Effector memory CD8-positive, alpha-beta T cell (primary cell): ENCODE measurements at places on chromosomes 7 and 10.

DNA sequence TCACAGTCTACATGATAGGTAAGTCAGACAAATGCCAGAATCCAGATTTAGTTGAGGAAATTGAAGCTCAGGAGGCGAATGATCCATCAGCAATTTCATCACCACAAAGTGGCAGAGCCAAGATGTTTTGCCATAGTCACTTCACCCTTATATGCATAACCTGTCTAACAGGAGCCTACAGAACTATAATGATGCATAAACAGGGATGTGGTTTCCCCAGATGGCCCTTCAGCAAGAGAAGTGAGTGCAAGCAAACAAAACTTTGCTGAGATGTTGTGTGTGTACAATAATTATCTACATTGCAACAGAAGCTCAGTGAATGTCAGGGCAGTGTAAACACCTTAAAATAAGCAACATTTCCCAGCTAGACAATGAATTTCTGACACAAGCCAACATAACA is 28.6 kb downstream of the PON3 start:
- no peak for DNase-seq

DNA sequence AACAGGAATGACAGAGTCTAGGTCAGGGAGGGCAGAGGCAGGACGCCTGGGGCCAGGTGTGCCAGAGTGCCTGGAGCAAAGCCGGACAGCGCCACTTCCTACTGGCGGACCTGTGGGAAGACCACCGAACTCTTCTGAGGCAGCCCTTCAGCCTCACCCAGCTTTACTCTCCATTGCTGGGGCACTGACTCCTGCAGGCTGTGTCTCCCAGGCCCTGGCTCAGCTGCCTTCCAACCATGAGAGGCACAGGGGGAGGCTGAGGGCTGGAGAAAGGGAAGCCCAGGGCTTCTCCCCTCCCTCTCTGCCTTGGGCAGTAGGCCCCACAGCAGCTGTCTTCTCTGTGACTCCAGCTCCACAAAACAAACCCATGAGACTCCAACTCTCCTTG is 139.6 kb upstream of the UNC5B start:
- DNase-seq: no peak

- no peak for DNase-seq
Measured at GRCh38 chr10:86668297-86669165, at the start of gene LDB3. TSS of gene LDB3 (plus strand) at chr10:86668511. CDS start at chr10:86668692, 181 bp downstream.

DNA sequence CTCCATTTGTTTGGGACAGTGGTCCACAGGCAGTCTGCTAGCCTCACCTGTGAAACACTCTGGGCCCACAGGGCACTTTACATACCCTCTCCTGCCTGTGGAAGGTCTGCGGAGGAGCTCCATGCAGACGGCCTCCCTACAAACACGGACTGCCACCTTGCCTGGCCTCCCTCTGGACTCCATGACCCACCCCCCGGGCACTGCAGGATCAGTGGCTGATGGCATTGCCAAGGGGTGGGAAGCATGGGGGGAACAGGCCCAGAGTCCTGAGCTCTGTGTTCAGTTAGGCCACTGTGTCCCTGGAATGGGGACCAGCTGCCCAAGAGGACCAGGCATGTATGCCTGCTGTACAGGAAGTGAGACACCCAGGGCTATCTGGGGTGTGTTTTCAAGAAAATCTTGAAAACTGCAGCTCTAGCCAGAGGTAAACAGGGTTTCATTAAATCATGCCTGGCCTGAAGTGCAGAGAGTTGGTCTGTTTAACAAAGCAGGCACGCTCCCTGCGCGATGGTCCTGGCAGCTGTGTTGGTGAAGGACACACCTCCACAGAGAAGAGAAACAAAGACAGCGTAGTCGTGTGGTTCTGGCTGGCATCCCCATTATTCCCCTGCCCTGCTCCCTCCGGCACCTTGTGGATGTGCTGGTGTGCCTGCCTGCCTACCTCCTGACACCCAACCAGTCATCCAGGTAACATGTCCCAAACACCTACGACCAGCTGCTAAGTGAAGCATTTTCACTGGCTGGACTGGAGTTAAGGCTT is 470.8 kb upstream of the ZMIZ1 start:
- no peak for DNase-seq

DNA sequence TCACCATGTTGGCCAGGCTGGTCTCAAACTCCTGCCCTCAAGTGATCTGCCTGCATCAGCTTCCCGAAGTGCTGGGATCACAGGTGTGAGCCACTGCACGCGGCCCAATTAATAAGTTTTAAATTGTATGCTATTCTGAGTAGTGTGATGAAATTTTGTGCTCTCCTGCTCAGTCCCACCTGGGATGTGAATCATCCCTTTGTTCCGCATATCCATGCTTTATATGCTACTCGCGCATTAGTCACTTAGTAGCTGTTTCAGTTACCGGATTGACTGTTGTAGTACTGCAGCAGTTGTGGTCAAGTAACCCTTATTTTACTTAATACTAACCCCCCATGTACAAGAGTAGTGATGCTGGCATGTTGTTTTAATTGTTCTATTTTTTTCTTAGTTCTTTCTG is 47.3 kb upstream of the OIT3 start:
- DNase-seq: no peak

- no peak for DNase-seq
Measured at GRCh38 chr10:119242186-119242585, 34.8 kb downstream of the GRK5 start.

GRCh38 chr7:97006816-97007582 is 1.6 kb downstream of the DLX6 start:
- no peak for DNase-seq

DNA sequence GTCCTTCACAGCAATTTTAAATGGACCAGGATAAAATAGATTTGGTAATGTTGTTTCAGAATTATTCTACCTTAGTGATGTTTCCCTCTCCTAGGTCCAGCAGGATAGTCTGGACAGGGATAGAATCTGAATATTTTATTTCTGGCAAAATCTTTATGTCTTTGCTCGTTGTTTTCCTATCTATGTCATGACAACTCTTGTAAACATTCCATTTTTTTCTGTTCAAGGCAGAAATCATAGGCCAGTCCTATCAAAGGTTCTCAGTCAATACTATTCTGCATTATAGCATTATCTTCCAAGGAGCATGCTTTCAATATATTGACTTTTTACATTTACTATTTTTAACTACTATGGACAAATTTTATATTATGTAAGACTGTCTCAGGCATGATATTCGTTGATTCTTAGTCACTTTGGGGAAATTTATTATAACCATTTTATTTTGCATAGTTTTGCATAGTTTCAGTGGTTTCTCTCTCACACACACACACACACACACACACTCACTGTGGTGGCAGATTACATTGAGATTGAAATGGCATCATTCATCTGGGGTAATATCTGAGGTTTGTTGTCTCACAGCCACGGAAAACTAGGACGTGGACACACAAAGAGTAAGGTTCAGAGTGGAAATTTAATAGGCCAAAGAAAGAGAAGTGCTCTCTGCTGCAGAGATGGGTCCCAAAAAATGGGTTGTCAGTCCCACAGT is 17.2 kb downstream of the TAS2R60 start:
- no peak for DNase-seq

DNA sequence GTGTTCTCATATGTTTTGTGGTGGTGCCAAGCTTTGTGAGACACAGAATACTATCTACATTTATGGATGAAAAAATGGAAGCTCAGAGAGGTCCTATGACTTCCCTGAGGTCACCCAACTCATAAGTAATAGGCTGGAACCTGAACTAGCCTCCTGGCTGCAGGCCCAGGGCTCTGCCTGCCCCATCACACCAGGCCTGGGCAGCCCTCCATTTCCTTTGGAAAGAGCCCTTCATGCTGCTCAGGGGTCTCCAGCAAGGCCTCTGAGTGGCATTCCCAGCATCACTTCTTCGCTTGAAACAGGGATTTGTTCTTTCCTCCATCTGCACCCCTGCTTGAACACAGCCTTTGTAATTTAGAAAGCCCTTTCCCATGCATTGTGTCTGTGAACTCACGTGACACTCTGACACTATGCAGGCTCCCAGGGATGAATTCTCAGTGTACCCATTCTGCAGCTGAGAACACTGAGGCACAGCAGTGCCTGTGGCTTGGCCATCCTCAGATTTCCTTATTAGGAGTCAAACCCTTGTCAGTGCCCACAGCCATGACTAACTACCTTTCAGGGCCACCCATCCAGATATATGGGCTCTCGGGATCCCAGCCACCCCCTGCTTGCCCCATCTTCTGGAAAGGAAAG is 127.8 kb upstream of the PPIF start:
- no peak for DNase-seq

- no peak for DNase-seq
Measured at GRCh38 chr7:15743926-15744480, 57.5 kb upstream of the MEOX2 start.

GRCh38 chr7:99102809-99103690 is 40.9 kb downstream of the SMURF1 start:
- DNase-seq: no peak

DNA sequence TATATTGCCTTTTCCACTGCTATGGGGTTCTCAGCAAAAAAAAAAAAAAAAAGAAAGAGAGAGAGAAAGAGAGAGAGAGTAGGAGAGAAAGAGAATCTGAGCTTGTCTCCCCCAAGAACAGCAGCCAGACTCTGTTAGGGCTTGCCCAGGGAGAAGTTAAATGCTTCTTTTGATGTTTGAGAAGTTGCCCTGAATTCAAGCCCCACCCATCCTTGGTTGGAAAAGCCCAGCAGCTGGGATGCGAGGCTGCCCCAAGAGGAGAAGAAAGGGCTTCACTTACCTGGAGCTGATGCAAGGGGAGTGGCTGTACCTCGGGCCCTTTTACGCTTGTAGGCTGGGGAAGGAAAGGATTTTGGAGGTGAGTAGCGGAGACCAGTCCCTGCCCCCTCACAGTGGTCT is 20.9 kb upstream of the MGMT start:
- DNase-seq: no peak
